ENCODE measurements at places on chromosomes 3 and 15.

DNA sequence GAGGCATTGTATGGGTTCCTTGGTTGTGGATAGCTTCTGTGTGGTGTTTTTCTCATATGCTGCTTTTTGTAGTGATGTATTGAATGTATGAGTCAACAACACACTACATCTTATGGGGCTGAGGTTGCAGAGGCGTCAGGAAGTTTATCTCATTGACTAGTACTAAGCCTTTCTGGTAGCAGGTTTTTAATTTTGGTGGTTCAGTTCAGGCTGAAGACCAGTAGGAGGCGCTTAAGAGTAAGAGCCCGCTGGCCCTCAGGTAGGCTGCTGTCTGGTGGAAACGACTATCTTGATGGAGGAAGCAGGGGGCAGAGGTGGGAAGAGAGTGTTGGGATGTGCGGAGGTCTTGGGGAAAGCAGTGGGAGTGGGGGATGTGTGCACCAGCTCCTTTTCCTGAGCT is 62.4 kb downstream of the RTP4 start:
- no peak for DNase-seq

DNA sequence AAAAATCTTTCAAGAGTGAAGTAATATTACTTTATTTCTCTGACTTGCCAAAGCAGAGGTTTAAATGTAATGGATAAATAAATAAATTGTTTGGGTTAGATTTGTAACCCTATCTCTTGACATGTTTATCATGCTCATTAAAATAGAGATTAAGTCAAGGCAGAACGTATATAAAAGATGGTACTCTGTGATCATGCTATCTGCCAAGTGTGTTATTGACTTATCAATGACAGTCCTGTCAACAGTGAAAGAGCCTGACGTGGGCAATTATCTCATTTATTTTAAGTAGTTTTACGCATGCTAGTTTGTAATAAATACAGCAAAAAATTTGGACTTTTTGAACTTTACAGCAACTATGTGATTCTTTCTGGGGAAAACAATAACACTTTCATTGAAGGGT is 43.7 kb downstream of the PROS1 start:
- DNase-seq = no peak

DNA sequence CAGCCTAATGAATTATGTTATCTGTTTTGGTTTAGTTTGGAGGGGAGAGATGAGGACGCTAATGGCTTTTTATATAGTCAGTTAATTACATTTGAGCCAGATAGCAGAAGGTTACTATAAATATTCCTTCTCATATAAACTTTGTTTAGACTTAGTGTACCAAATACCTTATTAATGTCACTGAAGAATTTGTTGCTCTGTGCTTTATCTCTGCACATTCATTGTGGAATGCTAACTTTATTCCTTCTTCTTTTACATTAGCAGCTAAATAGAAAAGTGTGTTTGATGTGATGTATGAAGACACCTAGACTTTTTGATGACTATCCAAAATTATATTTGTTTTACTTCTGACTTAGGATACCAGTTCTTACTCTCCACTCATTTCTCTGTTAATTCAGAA is 105.2 kb downstream of the EPHA3 start:
- no peak for DNase-seq

DNA sequence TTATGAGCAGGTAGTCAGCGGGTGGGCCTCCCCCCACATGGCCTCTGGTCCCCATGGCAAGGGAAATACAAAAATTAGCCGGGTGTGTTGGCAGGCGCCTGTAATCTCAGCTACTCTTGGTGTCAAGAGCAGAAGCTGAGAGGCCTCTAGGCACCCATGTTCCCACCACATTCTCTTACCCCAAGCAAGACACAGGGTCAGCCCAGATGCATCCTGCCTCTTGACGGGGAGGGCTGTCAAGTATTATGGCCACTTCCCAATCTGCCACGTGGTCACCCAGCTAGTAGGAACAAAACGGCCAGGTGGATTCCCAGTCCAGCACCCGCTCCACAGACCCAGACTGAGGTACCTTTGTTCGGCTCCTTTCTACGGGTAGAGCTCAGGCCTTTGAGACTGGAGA is 16.2 kb upstream of the SLC6A6 start:
- no peak for DNase-seq

DNA sequence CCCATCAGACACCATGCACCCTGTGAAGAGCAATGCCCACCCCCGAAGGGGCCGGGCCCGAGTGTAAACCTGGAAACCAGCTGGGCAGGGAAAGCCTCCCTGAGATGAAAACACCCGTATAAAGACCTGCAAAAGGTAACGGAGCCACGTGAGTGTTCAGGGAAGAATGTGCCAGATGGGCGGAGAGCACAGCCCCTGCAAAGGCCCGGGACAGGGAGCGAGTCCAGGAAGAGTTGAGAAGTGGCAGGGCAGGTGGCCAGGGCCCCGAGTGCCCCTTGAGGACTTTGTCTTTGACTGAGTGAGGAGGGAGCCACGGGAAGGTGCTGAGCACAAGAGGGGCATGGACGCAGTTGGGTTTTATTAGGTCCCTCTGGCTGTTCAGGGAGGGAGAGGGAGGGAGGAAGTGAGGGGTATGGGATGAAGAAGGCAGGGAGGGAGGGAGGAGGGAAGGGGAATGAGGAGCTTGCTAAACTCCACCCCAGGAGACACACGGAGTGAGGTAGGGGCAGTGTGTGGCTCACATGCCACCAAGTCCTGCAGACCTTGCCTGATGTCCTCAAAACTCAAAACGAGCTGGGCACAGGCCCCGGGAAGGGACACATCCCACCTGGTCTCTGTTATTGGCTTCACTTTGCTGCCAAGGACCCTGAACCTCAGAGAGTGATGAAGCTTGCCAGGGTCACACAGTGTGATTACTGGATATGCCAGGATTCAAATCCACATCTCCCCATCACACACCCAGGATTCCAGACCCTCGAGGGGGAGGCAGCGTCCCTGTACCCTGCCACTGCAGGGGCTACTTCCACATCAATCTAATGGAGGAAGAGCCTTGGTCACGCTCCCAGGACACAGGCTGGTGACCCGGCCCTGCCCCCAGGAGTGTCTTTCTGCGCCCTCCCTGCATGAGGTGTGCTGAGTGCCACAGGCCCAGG is 49.1 kb upstream of the IQSEC1 start:
- DNase-seq = no peak

GRCh38 chr3:52865994-52866393 is 31.2 kb upstream of the MUSTN1 start:
- no peak for DNase-seq

DNA sequence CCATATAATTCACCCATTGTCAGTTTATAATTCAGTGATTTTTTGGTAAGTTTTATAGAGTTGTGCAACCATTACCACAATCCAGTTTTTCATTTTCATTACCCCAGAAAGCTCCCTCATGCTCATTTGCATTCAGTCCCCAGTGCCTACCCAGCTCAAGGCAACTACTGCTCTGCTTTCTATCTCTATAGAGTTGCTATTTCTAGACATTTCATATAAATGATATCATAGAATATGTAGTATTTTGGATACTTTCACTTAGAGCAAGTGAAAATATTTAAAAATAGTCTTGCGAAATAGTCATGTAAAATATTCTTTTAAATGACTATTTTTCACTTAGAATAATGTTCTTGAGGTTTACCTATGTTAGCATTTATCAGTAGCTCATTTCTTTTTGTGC is 42.1 kb downstream of the ZNF654 start:
- DNase-seq = no peak

Measured in esophagus squamous epithelium (tissue), 5 donors.